Activated T-cell treated with anti-CD3 and anti-CD28 coated beads for 4 hours (primary cell): ENCODE measurements at places on chromosomes 12 and 14.

DNA sequence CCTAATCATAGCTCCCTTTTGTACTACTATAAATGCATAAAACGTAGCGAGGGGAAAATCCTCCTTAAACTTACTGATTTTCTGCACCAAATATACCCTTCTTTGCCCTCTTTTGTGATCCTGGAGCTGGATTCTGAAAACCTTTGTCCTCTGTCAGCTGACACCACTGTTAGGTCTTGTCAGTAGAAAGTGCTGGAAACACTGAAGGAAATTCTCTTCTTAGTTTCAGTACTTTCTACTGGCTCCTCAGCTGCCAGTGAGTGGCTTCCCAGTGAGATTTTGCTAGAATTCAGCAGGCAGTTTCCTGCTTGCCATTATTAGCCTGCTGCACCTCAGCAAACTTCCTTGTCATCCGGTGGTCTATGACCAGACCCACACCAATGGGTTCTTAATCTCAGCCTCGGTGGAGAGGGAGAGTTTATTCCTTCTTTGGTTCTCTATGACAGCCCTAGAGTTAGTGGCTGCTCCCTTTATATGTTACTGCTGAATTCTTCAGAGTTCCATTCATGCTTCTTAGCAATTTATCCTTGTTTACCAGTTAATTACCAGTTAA lies 476.2 kb downstream of the FSCB start:
- no peak for DNase-seq

DNA sequence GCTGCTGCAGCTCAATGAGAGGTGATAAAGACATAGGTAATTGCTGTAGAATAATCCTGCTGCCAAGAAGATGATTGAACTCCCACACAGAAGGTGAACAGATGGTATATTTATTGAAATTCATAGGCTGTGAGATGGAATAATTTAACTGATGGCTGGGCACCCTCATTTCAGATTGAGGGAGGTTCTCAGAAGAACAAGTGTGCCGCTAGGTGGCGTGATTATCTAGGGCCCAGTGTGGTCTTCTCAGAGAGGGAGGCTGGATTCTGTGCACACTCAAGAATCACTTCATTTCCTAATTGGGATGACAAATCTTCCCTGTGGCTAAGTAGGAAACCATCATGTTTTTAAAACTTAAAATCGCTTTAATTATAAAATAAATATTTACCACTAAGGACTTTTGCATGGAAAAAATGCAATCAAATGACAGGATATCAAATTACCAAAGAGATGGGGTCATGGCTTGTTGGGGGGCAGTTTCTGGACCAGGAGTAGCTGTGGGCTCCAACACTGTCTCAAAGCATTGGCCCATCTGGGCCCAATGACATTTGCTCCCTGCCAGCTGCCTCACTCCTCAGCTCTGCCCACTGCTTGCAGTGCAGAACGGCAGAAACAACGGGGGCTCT lies 132.3 kb downstream of the SNAPC1 start:
- DNase-seq: peak; percentile 44

- no peak for DNase-seq
Observed at GRCh38 chr14:32200368-32201192, 1.3 kb upstream of the RNU6-7 start.

GRCh38 chr12:3150931-3151835 lies 74.0 kb downstream of the TSPAN9 start:
- no peak for DNase-seq

DNA sequence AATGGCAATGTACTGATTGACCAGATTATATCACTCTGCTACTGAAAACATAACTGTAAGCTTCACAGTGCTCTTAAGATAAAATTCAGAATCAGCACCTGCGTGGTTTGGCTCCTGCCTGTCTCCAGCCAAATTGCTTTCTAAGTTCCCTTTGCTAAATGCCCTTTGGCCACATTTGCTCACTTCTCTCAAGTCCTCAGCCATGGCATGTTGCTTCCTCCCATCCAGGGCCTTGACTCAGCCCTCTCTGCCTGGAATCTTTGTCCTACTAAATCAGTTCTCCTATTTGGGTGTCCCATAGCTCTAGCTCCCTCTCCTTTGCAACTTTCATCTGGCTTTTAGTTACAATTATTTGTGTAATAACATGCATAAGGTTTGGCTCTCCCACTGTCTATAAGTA lies 71.4 kb downstream of the KCNK10 start:
- DNase-seq: no peak

DNA sequence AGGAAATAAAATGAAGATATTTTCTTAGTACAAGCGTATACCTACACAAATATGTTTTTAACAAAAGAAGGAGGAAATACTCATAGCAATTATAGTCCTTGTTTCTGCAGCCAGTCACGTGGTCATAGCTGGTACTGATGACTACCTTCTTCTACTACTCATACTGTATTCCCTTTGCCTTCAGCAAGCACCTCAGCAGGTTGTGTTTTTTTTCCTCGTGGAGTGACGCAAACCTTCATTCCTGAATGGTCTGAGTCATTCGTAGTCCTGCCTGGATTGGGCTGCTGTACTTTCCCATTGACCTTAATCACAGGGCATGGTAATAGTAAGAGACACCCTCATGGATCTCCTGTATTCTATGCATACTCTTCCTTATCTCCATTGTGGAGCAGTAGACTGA lies 25.7 kb upstream of the SLC16A7 start:
- DNase-seq: no peak

DNA sequence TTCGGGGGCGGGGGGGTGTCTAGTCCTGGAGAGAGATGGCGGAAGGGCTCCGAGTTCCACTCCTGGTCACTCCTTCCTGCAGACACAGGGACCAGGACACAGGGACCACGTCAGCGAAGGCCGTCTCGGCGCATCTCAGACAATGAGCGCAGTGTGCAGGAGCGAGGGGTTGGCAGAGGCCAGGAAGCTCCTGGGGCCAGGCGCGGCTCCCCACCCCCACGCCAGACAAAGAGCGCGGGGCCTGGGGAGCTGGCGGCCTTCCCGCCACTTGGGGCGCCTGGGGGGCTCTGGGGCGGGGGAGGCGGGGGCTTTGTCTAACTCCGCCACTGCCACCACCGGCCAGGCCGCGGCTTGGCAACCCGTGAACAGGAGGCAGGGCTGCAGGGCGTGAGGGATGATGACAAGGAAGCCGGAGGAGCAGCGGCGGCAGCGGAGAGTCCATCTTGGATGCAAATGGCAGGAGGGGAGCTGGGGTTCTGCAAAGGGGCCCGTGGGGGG lies 2.2 kb downstream of the CDK2AP1 start:
- no peak for DNase-seq
